ENCODE measurements at places on chromosomes 3 and 15.

GRCh38 chr3:12963922-12964701 is 109.1 kb downstream of the IQSEC1 start:
- peak; percentile 77 for DNase-seq

DNA sequence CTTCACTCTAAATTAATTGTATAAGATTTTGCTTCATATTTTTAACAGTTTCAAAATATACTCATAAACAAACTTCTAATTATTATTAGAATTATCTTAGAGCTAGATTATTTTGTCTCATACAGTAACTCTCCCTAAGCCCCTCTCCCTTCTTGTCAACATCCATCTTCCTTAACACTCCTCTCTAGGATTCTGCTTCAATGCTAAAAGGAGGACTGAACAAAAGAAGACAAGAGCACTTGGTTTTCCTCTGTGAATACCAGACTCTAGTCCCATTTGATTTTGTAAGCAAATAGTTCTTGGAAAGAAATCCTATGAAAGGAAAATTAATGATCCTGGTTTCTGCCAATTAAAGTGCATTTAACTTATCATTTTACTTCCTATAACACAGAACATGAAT is 91.8 kb downstream of the KCNMB2 start:
- DNase-seq = no peak

DNA sequence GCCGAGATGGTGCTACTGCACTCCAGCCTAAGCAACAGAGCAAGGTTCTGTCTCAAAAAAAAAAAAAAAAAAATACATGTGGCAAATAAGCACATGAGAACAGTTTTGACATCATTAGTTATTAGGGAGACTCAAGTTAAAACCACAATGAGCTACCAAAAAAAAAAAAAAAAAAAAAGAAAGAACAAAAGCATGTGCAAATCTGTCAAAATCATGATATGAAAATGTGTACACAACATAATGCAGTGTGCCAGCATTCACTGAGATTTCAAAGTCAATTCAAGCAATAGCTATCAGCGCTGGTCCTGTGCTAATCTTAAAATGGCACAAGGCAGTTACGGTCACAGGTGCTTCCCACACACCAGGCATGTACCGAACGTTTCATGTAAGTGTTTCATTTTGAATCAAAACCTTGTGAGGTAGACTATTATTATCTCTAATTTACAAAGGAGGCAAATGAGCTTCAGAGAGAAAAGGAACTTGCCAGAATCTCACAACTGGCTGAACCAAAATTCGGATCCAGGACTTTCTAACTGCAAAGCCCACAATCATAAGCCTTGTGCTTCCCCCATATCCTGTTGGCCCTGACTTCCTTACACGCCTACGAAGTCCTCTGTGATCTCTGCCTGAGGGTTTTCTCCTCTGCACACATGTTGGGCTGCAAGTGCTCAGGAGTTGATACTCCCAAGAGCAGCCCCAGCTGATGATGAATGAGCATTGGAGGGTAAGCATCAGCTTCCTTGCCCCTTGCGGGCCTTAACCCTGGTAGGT is 200.1 kb upstream of the PROK2 start:
- no peak for DNase-seq

DNA sequence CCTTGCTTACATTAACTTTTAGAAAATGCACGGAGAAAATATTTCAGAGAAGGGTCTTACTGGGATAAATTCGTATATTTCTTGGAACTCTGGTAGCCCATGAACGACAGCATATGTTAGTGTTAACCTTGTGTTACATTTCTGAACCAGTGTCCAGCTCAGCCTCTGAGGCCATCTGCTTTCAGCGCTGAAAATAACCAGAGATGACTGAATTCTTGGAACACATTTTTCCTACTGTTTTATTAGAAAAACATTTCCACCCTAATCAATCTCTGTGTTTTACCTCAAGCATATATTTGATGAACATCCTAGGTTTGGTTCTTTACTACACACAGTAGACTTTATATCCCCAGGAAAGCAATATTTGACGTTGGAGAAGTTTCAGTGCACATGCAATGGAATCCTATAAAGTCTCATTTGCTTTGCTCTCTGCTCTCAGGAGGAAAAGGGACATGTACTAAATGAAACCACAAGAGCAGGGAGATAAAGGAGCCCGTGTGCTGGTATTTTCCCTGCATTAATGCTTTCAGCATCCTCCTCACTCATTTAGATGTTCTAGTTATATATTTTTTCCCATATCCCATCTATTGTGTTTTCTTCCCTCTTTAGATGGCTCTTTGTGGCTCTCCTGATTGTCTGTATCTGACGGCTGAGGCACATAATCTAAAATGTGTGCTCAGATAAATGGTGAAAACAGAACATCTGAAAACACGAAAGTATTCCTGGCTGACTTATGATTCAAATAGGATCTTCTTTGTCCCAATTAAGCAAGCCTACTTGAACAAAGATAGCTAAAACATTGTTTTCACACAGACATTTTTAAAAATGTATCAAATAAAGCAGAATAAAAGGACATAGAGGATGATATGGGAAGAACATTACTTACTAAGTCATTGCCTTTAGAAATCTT is 151.7 kb upstream of the KCNMB2 start:
- DNase-seq = peak; percentile 53

- no peak for DNase-seq
These were observed 60.8 kb downstream of the ZNF609 start for GRCh38 chr15:64521201-64521600.

All from kidney (tissue), 22 donors.